ENCODE measurements at places on chromosomes 6 and 20.

DNA sequence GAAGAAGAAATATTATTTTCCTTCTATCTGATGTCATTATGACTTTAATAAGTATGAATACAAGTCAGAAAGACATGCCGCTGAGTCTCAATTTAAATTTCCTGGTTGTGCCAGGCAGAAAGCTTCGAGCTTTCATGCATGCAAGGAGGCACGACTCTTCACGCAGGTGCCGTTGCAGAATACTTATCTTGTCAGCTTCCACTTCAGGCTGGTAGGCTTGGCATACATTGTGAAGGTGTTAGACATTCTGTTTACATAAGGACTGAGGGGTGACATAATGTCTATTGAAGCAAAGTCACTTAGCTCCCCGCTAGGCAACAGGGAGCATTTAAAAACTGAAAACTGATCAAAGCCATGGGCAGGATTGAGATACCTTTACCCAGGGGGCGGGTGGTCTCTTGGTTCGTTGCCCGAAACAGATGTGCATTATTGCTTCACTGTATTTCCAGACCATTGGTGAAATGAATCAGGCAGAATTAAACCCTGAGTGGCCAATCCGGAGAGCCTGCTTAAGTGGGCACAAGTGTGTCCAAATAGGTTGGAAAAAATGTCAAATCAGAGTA, 16.4 kb downstream of the BMP6 start:
- no peak for DNase-seq

DNA sequence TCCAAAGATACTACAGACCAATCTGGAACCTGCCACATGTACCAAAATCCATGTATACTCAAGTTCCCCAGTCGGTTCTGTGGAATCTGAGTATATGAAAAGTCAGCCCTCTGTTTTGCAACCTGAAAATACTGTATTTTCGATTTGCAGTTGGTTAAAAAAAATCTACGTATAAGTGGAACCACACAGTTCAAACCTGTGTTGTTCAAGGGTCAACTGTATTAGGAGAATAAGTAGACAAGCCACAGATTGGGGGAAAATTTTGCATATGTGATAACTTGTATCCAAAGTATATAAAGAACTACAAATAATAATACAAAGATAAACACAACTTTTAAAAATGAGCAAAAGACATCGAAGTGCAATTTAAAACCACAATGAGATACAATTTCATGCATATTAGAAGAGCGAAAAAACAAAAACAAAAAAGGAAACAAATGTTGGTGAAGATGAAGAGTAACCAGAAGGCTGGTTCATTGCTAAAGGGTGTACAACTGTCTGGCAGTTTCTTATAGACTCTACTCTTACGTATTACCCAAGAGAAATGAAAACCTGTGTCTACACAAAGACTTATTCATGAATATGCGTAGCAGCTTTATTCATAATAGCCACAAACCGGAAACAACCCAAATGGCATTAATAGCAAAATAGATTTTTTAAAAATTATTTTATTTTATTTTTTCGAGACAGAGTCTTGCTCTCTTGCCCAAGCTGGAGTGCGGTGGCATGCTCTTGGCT, 180.8 kb downstream of the BCAS1 start:
- DNase-seq: no peak

DNA sequence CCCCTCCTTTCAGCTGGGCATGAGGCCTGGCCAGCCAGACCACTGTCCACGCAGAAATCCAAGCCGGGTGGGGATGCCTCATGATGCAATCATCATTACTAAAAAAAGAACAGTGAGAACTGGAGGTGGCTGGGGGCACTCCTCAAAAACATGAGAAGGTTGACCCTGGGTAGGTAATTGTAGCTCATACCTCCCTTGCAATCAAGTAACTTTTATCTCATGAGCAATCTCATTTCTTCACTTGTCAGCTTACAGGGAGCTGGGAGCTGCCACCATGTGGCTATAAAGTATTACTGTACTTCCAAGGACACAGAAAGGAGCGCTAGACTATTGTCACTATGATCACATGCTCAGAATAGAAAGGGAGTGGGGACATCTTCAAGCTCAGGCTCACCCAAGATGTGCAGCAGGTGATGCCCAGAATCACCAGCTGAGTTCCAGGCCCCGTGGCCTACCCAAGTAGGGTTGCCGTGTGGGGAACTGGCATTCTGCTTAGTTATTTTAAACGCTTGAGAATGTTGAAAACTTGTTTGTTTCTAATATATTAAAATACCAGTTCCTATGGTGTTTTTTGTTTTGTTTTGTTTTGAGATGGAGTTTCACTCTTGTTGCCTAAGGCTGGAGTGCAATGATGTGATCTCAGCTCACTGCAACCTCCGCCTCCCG, 3.0 kb upstream of the CDH26 start:
- DNase-seq: no peak

DNA sequence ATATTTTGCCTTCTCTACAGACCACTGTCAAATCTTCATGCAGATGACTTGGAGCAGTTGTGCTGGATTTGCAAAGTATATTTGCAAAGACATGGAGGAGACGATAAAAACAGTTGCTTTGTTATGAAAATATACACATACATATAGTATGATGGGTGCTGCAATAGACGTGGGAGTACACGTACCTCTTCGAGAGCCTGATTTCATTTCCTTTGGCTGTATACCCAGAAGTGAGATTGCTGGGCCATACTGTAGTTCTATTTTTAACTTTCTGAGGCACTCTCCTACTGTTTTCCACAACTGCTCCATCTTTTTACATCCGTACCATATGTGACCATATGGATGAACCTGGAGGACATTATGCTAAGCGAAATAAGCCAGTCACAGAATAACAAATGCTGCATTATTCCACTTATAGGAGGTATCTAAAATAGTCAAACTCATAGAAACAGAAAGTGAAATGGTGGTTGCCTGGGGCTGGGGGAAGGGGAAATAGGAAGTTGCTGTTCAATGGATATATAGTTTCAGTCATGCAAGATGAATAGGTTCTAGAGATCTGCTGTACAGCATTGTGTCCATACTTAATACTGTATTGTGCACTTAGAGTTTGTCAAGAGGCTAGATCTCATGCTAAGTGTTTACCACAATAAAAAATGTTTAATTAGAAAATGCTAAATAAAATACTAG, 223.8 kb downstream of the HAO1 start:
- DNase-seq: no peak

DNA sequence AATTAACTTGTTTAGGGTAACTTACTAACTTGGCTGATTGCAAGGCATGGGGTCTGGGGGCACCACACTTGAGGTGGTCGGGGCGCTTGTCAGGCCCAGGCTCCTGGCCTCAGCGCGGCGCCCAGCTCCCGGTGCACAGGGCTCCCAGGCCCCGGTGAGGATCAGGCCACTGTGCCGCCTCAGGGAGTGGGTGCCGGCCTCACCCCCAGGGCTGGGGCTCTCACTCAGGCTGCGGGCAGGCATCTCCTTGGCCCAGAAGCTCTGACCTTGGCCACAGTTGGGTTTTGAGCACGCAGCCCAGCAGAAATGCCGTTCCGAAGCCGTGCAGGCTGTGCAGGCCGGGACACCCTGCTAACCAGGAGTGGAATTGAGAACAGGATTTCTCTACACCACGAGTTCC, 37.8 kb upstream of the BHLHE23 start:
- DNase-seq: no peak

DNA sequence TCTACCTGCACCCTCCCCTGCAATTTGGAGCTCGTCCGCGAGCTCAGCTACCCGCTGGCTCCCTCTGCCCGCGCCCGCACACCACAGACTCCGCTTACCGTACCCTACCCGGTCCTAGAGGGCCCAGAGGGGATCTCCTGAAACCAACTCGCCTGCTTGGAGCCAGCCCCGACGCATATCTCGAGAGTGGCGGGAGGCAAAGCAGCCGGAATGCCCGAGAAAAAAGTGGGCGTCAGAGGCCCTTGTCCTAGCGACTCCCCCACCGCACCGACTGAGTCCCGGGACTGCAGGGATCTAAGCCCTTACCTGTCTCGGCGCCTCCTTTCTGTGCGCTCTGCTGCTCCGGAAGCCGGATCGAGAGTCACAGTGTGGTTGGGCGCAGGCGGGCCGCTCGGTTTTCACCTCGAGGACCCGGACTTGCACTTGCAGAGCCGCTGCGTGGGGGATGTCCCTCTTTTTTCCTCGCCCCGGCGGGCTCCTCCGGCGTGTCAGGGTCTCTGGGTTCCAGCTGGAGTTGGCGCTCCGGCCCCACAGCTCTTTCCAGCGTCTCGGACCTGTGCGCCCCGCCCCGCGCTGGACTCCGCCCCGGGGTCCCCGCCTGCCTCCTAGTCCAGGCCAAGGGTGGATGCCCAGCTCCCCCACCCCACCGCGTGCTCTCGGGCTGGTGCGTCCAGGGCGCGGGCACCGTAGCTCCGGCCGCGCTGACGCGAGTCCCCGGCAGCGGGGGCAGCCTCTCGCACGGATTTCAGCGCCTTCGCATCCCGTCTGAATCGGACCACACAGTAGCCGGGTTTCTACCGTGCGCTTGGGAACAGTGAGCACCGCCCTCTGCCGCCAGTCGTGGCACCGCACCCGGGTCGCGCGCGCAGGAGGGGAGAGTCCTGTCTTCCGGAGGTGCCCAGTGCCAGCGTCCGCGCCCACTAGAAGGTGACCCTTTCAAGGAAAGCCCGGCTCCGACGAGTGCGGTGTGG, at the start of gene PROKR2:
Gene PROKR2, minus strand, starts transcription at position 767 of the 971 bp plus-strand sequence. CDS start 2,585 bp downstream, outside the sequence.
- no peak for DNase-seq

DNA sequence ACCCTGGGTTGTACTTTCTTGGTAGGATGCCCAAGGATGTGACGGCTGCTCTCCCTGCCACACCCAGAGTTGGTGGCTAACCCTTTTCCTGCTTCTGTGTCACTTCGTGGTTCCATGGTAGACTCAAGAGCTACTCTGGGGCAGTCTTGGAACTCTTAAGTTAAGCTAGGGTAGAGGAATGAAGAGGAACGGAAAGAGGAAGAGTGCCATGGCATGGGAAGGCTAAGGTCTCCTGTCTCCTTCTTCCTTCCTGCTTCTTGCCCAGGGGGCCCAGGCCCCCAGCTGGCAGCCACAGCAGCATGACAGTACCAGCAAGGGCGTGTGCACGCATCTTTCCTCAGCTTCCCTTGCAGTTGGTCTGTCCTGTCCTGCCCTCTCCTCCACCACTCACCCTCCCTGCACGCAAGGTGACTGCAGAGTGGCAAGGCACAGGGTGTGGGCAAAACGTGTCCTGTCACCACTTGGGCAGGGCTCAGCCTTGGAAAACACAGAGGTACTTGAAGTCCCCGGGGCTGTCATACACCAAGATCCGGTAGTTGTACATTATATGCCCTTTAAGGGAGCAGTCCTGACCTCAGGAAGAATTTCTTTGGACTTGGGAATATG, 39.8 kb upstream of the TGM3 start:
- DNase-seq: no peak

GRCh38 chr6:14927398-14927797, 318.5 kb upstream of the JARID2 start:
- DNase-seq: no peak

DNA sequence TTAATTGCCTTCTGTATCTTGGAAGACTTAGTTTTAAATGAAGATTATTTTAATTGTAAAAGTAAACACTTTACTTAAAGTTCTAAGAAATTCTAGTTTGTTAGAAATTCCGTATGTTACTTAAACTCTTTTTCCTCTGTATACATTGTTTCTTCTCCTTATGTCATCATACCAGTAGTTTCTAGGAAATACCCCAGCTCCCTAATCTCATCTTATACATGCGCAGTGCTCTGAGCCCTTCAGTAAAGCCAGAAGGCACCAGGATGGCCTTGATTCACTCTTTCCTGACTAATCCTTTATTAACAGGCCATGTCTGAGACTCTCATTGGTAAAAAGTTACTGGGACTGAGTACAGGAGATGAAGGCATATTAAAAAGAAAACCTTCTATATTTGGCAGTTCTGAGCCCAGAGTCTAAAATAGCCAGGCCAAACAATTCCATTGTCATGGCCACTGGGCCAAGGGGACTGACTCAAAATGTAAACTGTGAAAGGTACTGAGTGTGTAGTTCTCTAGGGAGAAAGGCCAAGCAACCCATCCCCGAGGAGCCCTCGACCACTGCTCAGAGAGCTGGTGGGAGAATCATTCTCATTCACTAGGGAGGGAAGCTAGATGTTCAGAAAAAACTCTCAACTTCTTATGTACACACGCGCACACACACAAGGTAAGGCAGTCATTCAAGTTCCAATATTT, 25.0 kb downstream of the SLC22A1 start:
- no peak for DNase-seq

DNA sequence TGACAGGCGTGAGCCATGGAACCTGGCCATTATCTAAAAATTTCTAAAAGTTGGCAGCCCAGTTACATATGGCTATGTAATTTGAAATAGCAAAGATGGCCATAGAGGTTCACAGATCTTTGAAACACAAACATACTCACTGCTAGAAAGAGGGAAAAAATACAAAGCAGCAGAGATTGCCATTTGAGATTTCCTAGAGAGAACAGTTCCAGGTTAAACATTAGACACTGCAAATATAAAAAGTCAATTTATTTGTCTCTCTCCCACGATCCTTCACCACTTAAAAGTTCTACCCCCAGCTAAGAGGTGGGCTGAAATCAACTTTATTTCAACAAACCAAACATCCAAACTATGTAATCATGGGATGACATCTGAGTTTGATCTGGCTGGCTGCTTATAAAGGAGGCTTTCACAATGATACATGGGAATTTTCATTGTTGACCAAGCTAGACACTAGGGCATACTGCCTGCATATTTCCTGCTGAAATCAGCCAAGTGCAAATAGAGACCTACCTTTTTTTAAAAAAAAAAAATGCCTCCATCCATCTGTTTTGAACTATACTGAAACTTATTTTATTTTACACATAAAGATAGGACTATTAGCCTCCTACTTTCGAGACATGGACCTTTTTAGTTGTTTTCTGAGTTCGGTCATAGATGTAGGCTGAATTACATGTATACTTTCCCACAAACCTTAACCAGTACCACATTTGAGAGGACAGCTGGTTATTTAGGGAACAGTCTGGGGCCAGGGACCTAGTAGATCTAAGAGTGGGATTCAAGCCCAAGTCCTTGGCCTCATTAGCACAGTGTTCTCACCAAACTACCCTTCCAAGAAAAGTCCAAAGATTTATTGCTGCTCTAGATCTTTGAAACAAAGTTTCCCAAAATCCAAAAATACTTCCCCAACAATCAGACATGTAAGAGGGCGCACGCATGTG, 16.6 kb downstream of the DCDC2 start:
- DNase-seq: no peak

GRCh38 chr6:33799454-33800113, 4.2 kb downstream of the MLN start:
- DNase-seq: no peak

DNA sequence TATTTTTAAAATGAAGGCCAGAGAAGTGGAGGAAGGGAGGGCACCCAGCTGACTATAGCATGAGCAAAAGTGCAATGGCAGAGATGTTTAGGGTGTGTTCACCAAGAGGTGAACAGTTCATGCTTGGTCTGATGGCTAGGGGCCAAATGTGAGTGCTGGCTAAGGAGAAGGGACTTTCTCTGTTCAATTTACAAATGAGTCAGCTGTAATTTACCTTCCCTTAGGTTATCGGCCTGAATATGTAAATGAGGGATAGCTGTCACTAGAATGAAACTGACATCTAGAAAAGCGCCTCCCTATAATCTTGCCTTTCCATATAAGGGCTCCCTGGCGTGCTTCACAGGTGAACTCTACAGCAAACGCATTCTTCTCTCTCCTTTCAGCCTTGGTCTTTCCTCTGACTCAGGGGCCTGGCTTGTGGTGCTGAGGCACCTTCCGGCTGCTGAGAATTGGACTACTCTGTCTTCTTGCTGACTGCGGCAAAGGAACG, 114.7 kb upstream of the BACH2 start:
- no peak for DNase-seq

Measured in left ventricle myocardium inferior (tissue), 1 donor.